ENCODE measurements at places on chromosomes 5 and 9.

DNA sequence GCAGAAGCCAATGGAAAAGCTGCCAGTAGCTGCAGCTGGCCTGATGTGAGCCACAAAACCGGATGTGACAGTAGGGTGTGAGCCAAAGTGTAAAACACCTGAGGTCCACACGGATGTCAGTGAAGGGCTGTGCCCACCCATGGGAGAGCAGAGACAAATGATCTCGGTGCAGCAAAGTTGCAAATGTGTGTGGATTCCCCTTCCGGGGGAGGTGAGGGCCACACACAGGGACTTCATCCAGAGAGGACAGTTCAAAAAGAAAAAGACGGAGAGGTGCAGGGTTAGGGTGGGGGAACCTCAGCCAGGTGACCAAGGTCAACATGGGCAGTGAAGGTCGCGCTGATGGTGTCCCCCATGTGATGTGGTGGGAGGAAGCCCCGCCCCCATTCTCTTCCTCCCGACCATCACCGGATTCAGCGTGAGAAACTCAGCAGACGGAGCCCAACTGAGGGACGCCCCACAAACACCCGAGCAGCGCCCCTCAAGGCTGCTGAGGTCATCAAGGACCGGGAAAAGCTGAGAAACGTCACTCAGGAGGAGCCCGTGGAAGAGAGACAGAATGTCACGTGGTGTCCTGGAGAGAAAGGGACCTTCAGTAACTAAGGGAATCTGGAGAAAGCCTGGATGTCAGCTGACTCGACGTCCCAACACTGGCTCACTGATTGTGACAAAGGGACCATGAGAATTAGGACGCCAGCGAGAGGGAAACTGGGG lies 11.4 kb upstream of the PTGDS start:
- DNase-seq = peak; percentile 37

DNA sequence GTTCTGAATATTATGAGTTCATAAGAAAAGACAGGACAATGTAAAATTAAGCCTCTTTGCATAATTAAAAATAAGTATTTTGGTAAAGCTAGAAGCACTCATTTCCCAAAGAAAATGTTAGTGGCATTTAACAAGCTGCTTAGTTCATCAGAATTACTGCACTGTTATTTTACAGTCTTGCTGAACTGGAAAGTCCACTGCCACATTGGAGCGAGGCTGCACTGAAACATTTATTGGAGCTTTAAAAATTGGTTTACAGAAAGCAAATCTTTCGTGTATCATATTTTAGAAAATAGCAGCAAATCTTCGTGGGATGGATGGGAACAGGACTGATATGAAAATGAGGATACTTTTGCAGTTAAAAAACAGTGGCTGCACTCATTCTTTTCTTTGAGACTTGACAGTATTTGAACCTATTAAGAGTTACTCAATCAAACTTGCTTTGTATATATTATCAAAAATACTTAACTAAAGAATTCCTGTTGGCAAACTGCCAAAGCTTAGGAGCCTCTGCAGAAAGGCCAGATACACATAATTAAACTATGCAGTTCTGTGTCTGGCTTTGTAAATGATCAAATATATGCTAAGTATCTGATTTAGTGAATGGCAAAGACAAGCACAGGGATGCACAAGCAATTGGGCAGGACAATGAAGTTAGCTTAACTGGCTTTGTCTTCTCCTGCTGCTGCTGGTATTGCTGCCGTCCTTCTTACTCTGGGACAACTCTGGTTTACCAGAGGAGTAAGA lies 16.5 kb upstream of the FBXL7 start:
- no peak for DNase-seq

- no peak for DNase-seq
These were observed 182.0 kb upstream of the SMIM23 start for GRCh38 chr5:171603591-171603990.

GRCh38 chr9:27441741-27442070 lies 82.4 kb upstream of the IFNK start:
- DNase-seq = no peak

DNA sequence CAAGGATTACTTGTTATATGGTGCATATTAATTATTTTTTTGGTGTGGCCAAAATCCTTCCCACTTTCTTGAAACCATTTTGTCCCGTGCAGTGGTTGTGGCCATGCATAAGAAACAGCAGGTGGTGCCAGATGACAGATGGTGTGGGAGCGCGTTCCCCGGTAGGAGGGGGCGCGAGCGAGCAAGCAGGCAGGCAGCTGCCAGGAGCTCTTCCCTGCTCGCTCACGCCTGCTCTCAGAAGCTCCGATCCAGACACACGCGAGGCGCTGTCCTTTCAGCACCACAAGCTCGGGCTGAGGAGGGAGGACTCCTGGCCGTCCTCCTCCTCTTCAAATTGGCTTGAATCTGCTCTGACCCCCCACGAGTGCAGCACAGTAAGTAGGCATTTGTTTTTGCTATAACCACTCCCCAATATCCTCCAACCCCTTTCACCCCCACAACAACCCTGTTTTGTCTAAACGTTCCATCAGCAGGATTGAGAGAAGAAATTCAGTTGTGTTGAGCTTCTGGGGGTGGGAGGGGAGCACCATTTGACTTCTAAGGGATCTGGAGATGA lies at the start of gene NSG2:
Gene NSG2, plus strand, starts transcription at position 237 of the 556 bp plus-strand sequence. CDS start 1,050 bp downstream, outside the sequence.
- no peak for DNase-seq

DNA sequence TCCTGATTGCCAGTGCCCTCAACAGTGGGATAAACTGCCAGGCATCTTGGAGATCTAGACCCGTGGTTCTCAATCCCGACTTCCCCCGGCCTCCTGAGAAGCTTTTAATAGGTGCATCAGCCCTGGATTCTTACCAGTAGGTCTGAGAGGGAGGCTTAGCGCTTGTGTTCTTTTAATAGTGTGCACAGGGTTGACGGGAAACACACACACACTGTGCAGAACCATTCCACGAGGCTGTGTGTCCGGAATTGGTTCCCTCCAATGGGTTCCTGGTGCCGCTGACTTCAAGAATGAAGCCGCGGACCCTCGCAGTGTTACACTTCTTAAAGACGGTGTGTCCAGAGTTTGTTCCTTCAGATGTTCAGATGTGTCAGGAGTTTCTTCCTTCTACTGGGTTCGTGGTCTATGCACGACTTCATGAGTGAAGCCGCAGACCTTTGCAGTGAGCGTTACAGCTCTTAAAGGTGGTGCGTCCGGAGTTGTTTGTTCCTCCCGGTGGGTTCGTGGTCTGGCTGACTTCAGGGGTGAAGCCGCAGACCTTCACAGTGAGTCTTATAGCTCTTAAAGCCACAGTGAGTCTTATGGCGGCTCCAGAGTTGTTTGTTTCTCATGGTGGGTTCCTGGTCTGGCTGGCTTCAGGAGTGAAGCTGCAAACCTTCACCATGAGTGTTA lies 46.6 kb upstream of the PRSS3 start:
- peak; percentile 21 for DNase-seq

DNA sequence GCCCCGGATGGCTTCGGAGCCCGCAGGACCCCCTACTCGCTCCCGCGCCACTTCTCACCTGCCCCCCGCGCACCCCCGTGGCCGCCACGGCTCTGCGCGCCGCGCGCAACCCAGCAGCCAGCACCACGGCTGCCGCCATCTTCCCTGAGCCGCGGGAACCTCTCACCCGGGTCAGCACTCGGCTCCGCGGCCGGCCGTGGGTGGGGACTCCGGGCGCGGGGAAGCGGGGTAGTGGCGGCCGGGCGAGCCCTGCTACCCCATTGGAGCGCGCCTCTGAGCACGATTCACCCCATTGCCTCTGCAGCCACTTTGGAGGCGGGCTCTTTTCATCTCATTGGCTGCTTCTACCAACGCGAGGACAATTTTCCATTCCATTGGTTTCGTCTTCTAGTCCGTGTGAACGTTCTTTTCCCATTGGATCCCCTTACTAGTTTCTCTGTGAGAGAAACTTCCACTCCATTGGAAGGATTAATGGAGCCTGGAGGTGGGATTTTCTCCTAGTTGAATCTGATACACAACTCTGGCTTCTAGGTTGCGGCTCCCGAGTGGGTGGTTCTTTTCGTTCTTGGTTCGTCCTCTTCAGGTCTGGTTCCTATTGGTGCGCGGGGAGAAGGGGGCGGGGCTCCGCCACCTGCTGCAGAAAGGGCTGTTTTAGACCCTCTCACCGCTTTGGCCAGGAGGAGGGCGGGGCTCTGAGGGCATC lies at the start of gene HINT2:
Gene HINT2, minus strand, starts transcription at position 202 of the 703 bp plus-strand sequence. Its CDS starts 63 bp downstream, at position 139.
- DNase-seq = peak; percentile 99

GRCh38 chr5:43141211-43141610 lies 20.5 kb downstream of the ZNF131 start:
- no peak for DNase-seq

DNA sequence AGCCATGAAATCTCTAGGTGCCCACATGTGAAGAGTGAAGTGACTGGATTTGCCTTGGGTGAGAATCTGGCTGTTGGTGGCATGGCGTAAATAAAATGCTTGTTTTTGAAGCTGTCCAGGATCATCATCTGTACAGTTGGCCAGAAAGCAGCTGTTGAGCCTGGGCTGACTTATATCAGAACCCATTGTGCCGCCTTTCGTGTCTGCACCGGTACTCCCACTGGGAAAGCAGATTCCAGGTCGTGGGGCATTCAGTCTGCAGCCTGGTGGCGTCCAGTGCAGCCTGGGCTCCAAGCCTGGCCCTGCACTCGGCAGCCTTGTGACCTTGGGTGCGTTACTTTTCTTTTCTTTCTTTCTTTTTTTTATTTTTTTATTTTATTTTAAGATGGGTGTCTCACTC lies 27.8 kb downstream of the PRRC2B start:
- DNase-seq = no peak

- no peak for DNase-seq
These were observed 72.6 kb downstream of the ENTREP1 start for GRCh38 chr9:69397384-69398214.

- no peak for DNase-seq
These were observed 374.9 kb upstream of the IRX4 start for GRCh38 chr5:2257326-2258244.

GRCh38 chr9:100640447-100641050 lies 62.7 kb downstream of the CAVIN4 start:
- DNase-seq = no peak

DNA sequence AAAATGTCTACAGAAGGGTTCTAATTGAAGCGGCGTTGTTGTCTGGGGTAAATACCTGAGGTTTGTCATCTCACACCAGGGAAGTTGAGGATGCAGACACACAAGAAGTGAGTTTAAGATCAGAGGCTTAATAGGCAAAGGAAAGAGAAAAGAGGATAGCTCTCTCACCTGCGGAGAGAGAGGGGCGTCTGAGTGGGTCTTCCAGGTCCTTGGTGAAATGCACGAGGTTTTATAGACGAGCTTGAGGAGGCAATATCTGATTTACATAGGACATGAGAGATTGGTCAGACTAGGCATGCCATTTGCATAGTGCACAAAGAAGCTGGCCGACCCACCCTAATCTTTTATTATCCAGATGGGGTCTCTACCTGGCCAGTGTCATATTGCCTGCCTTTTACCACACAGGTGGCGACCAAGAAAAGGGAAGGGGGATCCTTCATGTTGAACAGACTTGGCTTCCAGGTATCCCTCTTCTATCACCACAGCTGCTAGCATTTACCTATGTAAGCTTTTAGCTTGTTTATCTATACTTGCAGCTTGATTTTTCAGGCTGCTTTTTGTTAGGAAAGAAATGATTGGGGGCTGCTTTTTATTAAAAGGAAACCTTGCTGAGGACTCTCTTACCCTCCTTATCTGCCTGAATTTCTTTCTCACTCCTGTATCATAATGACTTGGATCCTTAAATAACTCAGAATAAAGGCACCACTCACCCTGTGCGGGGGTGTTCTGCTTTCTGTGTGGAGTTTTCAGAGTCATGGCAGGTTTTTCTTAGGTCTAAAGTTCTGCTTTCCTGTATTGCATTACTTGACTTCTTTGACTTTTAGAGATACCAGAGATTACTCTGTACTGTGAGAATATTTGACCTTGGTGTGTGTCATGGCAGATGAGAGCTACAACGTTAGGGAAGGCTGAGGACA lies 9.4 kb upstream of the GLT6D1 start:
- no peak for DNase-seq

GRCh38 chr5:74426506-74426905 lies 214.0 kb downstream of the ENC1 start:
- DNase-seq = no peak

- no peak for DNase-seq
These were observed 20.6 kb downstream of the EDIL3 start for GRCh38 chr5:84364043-84364442.

DNA sequence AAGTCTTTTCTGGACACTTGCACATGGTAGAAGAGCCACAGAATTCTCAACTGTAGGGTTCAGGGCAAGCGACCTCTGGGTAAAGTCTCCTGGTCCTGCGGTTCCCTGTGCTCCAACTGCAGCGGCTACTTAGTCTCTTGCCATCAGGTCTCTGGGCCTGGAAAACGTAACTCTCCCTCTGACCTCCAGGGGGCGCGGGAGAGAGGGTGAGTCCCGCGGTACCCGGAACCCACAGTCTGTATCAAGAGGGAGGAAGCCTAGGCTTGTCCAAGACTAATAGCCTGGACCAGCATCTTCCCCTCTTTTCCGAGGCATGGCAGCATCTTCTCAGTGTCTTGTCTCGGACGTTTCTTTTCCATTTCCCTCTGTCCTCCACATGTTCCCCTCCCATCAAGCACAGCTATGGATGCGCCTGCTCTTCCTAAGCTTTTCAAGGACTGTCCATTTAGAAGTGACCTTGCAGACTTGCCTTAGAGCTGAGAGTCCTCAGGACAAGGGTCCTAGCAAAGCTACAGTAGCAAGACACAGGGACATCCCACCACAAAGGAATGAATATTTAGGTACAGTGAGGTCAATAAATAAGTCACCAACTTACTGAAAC lies 59.3 kb downstream of the FSTL4 start:
- DNase-seq = peak; percentile 45

DNA sequence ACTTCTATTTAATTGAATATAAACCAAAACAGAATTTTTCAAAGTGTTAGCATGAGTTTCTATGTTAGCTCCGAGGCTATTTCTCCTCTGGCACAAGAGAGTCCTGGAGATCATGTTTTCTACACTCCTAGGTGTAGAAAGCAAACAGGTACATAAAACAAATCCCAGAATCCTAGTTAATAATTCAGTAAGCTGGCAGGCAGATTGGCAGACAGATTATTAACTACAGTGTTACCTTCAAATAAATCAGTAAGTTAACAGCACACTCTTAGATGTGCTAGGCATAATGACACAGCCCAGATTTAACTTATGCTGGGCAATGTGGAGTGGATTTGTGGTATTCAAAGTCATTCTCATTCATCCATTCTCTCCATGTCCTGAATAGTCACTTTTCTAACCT lies 282.8 kb upstream of the RPS23 start:
- no peak for DNase-seq

- no peak for DNase-seq
These were observed 6.9 kb downstream of the MRPS2 start for GRCh38 chr9:135507104-135508035.

GRCh38 chr9:76932757-76933156 lies 26.8 kb upstream of the PRUNE2 start:
- no peak for DNase-seq

Measured in CD4-positive, alpha-beta T cell treated with Interleukin-6 for 4 hours (primary cell).